ENCODE measurements at places on chromosomes 12 and 14.

- DNase-seq = no peak
These were observed 618 bp upstream of the PGAM5 start for GRCh38 chr12:132710043-132710404.

DNA sequence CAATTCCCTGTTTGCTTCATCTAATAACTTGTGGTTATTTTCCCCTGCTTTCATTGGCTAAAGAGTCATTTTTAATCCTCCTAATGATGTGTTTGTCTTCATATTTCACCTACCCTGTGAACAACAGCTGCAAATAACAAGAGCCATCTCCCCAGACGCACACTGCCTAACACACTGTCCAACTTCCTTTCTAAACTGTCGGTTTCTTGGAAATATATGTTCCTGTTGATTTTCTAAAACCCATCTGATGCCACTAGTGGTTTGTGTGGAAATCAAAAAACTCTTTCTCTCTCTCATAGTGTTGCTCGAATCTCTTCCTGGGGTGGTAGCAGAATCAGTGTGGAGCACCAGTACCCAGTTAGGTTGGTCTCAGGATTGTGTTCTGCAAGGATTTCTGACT is 226.9 kb downstream of the EPS8 start:
- DNase-seq = no peak

GRCh38 chr14:79328863-79329262 is 882.4 kb downstream of the DIO2 start:
- DNase-seq = no peak

- no peak for DNase-seq
These were observed 136.4 kb downstream of the MDGA2 start for GRCh38 chr14:47539031-47539461.

GRCh38 chr14:74459289-74459946 is 33.4 kb upstream of the SYNDIG1L start:
- no peak for DNase-seq

- DNase-seq = no peak
These were observed 337.0 kb upstream of the CLEC14A start for GRCh38 chr14:38592764-38593442.

DNA sequence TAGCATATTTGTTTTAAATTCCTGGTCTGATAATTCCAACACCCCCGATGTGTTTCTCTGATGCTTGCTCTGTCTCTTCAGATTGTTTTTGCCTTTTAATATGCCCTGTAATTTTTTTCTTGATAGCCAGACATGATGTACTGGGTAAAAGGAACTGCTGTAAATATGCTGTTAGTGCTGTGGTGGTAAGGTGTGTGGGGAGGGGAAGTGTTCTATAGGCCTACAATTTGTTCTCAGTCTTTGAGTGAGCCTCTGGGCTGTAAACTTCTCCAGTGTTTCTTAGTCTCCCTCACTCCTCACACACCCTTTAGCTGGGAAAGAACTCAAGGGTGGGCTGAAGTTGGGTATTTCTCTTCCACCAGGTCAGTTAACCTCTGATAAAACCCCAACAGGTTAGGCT is 147.0 kb upstream of the OR4E1 start:
- DNase-seq = no peak

DNA sequence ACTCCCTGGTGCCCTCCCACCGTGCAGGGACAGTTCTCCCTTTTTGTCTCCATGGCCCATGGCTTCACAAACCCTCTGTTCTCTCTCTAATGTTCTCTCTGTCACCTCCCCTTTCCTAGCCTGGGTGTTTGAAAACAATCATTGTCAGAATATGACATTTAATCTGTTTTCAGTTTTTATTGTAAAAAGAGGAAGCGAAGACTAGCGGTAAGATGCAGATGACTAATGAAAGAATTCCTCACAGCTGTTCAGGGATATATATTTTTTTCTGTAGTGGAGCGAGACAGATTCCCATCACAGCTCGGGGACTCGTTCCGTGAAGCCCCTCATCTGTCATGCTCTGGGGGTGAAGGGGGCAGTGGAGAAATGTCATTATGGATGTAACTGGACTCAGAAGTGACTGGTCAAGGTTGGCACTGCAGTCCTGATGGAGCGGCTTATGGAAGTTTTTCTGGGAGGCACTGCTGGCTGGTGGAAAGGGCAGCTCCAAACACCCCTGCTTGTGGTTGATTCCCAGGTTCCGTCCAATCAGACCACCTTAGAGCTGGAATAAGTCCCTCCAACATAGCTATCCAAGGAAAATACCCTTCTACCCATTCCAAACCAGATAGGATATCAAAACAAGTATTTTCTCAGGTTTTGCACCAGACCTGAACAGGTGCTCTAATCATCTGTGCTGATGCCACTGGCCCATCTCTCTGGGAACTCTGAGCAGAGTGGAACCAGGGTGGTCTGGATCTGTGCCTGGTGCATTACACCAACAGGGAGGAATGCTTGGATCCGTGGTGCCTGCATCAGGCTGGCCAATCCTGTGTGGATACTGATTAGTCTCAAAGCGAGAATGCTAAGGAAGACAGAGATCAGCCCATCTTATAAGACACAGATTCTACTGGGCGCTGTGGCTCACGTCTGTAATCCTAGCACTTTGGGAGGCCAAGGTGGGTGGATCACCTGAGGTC is 84.7 kb downstream of the GPATCH2L start:
- DNase-seq = no peak

- DNase-seq = no peak
These were observed 49.7 kb downstream of the KIF26A start for GRCh38 chr14:104187931-104188726.

DNA sequence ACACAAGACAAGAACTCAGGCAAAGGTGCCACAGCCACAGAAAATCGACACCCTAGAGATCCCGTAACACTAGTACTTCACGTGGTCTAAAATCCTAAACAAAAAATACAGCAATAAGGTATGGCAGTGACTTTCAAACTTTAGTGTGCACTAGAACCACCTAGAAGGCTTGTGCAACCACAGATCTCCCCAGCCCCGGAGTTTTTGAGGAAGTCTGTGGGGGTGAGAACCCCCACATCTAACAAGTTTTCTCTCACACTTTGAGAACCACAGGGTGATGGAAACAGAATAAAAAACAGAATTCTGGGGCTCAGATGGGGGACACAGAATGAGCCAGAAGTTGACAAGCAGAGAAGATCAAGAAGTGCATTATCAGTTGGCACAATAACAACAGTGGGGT is 254.0 kb downstream of the ANO6 start:
- DNase-seq = no peak

GRCh38 chr12:19647806-19648556 is 208.7 kb downstream of the AEBP2 start:
- no peak for DNase-seq

DNA sequence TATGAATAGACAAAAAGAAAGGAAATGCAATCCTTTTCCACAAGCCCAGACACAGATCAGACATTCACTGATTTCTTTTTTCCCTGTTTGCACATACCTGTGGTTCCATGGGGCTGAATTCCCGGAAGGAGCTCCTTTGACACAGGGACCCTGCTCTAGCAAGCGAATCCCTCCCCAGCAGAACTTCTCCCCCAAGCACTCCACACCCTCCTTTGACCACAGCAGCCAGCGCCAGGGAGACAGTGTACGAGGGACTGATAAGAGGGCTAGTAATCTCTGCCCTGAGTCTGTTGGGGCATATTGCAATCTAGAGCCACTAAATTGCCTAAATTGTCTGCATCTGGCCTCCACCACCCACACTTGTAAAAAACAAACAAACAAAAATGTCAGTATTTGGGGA is 83.4 kb upstream of the NTF3 start:
- no peak for DNase-seq

DNA sequence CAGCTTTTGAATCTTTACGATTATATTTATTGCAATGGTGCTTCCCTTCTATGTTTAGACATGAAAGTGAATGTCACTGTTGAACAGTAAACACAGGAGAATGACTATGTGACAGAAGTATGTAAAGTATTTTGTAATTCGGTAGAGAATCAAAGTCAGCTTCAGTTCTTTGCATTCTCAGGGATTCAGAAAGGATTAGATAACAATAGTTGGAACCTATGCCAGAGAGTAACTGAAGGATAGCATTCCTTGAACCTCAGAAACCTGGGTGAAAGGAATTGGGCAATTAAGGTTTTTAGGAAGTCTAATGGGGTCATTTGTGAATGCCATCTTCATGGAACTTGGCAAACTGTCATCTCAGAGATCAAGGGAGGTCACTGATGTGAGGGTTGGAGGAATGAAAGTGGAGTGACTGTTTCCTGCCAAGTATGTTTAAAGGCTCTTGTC is 305.3 kb upstream of the DDHD1 start:
- DNase-seq = peak; percentile 45

DNA sequence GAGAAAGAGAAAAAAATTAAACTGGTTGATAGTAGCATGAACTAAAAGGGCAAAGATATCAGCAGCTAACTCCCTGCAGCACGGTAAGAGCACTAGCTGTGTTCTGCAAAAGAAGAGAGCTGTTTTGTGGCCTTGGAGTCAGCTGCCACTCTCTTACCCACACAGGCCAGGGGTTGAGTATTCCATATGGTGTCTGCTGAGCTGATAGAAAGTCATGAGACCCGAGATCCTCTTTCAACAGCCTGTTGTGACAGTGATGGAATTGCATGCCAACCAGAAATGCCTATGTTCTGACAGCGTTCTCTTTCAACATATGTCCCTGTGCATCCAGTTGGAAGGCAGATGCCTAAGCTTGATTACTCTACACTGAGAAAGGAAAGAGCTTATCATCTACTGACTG is 39.9 kb downstream of the TMTC1 start:
- DNase-seq = peak; percentile 71

- no peak for DNase-seq
These were observed 8.5 kb downstream of the TMEM233 start for GRCh38 chr12:119601877-119602733.

GRCh38 chr14:32744811-32745445 is 193.8 kb upstream of the NPAS3 start:
- no peak for DNase-seq

GRCh38 chr12:49293056-49293956 is 1.6 kb upstream of the PRPH start:
- no peak for DNase-seq

DNA sequence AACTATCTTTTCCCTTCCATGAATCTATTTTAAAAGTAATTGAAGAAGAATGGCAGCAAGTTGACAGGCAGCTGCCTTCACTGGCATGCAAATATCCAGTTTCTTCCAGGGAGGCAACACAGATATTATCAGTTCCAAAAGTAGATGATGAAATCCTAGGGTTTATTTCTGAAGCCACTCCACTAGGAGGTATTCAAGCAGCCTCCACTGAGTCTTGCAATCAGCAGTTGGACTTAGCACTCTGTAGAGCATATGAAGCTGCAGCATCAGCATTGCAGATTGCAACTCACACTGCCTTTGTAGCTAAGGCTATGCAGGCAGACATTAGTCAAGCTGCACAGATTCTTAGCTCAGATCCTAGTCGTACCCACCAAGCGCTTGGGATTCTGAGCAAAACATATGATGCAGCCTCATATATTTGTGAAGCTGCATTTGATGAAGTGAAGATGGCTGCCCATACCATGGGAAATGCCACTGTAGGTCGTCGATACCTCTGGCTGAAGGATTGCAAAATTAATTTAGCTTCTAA is 18.4 kb downstream of the TMPO start:
- no peak for DNase-seq

DNA sequence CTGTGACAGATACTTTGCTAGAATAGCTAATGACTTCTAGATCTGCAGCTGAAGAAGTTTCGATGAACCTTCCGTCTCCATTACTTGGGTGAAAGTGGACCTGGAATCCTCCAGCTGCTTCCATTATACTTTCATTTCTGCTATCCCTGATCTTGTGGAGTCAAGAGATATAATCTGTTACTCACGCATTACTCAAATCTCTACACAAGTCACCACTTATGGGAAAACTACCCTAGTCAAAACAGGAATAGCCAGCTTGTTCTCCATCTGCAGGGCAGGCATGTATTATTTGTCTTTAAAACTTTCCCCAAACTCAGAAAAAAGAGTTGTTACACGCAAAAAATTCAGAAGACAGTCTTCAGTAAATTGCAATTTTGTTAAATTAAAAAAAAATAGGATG is 2.8 kb upstream of the KTN1 start:
- no peak for DNase-seq

DNA sequence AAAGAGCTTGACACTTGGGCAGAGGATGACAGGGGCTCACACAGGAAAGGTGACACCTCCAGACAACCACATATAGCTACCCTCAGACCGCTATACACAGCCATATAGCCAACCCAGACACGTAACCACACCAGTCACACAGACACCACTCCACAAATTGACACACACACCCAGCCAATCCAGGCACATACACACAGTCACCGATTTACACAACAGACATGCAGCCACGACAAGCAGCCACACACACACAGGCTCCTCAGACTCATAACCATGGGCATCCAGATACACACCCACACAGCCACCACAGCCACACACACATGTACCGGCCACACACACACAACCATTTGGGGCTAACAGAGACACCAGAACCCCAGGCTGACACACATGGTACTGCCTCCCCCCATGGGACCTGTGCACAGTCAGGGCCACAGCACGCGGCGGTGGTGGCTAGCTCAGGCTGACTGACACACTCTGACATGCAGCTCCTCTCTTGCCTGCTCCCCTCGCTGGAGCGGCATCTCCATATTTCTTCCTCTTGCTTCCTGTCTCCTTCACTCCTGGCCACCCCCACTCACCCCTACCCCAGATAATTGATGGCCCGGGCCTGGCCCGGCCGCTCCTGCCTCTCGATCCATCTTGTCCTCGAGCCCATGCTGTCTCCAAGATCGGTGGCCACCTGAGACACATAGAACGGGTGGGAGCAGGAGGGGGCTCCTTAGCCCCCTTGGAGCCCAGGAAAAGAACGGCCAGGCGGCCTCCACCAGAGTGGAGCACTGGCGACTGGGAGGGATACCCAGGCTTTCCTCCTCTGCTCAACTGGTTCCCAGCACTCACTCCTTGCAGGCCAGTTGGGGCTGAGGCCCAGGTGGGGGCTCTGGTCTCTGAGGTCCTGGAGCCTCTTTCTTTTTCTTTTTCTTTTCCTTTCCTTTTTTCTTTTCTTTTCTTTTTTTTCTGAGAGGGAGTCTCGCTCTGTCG is 6.0 kb upstream of the SHMT2 start:
- DNase-seq = no peak

DNA sequence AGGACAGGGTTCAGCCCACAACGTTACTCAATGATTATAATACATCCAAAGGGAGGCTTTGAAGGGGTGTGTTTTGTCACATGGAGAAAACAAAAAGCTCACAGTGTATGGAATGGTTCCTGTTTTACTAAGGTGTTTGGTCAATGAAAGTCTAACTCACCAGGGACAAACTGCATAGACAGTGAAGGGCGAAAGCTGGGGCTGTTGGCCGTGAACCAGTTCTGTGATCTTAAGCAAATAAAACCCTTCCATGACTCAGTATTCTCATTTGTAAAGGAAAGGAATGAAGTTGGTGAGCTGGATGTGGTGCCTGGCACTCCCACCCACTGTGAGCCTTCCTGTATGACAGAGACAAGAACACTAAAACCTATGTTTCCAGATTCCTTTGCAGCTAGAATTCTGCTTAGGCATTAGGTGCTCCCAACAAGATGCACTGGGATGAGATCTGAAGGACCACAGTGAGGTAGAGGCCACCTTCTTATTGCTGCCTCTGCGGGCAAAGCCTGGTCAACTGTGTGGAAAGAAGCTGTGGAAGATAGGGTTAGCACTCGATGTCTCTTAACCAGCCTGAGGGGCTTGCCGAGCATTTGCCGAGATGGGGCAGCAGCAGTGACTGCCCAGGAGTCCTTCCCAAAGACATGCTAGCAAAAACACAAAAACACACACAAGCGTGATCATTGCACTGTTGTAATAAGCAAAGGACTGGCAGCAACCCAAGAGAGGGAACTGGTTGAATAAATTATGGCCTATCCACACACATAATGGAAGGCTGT is 48.5 kb downstream of the VCPKMT start:
- peak; percentile 54 for DNase-seq

GRCh38 chr12:99223579-99223978 is 424.0 kb upstream of the GARIN6 start:
- DNase-seq = no peak

Data from non-pigmented ciliary epithelial cell (primary cell).